ENCODE measurements at places on chromosomes 1 and 21.

- peaks cover 8% of the 10 kb centered on the region for H3K4me1 ChIP-seq
- DNase-seq, result no peak
- H3K36me3 ChIP-seq, result peaks cover 6% of the 10 kb centered on the region
- no peaks in the 10 kb centered on the region for H3K27me3 ChIP-seq
- no peak overlapping the region for H3K27ac ChIP-seq
Observed at GRCh38 chr1:185541871-185542301, 192.3 kb upstream of the HMCN1 start.

- H3K27ac ChIP-seq, result peak overlapping the region; percentile 57
- peak overlapping the region; percentile 78 for H3K4me3 ChIP-seq
- peaks cover 38% of the 10 kb centered on the region for H3K4me1 ChIP-seq
- H3K27me3 ChIP-seq, result no peaks in the 10 kb centered on the region
- no peaks in the 10 kb centered on the region for H3K36me3 ChIP-seq
- DNase-seq, result peak; percentile 33
Observed at GRCh38 chr1:32241001-32241763, 5.8 kb upstream of the FAM167B start.

GRCh38 chr1:61121631-61122030, 39.3 kb downstream of the NFIA start:
- H3K36me3 ChIP-seq, result no peaks in the 10 kb centered on the region
- H3K27me3 ChIP-seq, result peaks cover 2% of the 10 kb centered on the region
- H3K4me1 ChIP-seq, result no peaks in the 10 kb centered on the region
- no peak overlapping the region for H3K27ac ChIP-seq

DNA sequence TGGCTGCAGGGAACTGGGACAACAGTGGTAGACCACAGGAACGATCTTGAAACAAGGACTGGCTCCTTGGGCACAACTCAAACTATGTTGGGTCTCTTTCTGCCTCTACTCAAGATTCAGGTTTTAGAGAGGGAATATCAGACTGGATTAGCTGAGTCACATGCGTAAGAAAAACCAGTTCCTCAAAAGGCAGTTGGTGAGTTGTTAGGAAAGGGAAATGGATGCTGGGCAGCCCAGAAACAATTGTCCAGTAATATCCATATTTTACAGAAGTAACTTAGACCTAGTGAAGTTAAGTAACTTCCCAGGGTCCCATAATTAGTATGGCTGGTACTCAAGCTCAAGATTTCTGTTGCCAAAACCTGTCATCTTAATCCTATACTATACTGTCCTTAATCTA, 27.0 kb upstream of the TMEM39B start:
- H3K36me3 ChIP-seq, result peaks cover 54% of the 10 kb centered on the region
- no peaks in the 10 kb centered on the region for H3K4me1 ChIP-seq
- no peaks in the 10 kb centered on the region for H3K27me3 ChIP-seq
- no peak overlapping the region for H3K4me3 ChIP-seq
- no peak for DNase-seq

GRCh38 chr1:204572923-204573922, 57.0 kb downstream of the MDM4 start:
- no peak for DNase-seq
- H3K4me1 ChIP-seq, result peaks cover 19% of the 10 kb centered on the region
- no peak overlapping the region for H3K4me3 ChIP-seq
- peak overlapping the region; percentile 4 for H3K27ac ChIP-seq
- peaks cover 6% of the 10 kb centered on the region for H3K36me3 ChIP-seq

- H3K27me3 ChIP-seq, result peaks cover 2% of the 10 kb centered on the region
- H3K36me3 ChIP-seq, result no peaks in the 10 kb centered on the region
- no peak overlapping the region for H3K27ac ChIP-seq
- H3K4me1 ChIP-seq, result no peaks in the 10 kb centered on the region
Observed at GRCh38 chr1:212488436-212489283, 55.9 kb downstream of the NENF start.

DNA sequence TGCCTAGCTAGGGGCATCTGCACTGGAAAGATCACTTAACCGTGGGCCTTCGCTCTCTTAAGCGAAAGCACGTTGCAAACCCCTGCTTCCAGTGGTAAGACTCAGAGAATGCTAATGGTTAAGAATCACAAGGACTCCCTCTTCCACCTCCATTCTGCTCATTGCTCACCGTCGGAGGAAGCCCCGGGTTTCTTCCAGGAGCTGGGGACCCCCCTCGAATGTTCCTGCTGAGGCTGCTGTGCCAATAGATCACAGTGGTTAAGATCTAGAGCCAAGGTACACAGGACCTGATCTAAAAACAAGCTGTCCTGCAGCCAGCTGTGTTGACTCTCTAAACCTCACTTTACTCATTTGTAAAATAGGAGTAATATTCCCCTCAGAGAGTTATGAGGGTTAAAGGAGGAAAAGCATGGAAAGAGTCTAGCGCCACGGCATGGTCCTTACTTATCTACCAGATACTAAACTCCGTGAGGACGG, 765 bp downstream of the VAMP3 start:
- peak overlapping the region; percentile 89 for H3K27ac ChIP-seq
- H3K27me3 ChIP-seq, result peaks cover 21% of the 10 kb centered on the region
- DNase-seq, result no peak
- H3K4me1 ChIP-seq, result peaks cover 34% of the 10 kb centered on the region
- H3K4me3 ChIP-seq, result peak overlapping the region; percentile 81
- peaks cover 24% of the 10 kb centered on the region for H3K36me3 ChIP-seq

DNA sequence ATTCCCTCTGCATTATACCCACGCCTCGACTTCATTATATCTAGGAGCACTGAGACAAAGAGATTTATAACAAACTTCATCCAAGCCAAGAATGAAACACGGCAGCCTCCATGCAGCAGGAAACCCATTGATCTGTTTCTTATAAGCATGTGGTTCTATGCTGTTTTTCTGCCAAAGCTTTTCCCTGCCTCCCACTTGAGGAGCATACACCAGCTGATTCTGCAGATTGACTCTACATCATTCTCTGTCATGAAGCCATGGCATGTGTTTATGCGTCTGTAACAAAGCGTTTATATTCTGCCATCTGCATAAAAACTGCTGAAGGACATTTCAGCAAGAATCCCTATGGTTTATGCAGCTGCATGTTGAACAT, 102.0 kb downstream of the CYYR1 start:
- H3K4me3 ChIP-seq, result no peak overlapping the region
- H3K36me3 ChIP-seq, result no peaks in the 10 kb centered on the region
- no peaks in the 10 kb centered on the region for H3K27me3 ChIP-seq
- H3K27ac ChIP-seq, result no peak overlapping the region

- peak; percentile 65 for DNase-seq
- peak overlapping the region; percentile 84 for H3K27ac ChIP-seq
- H3K36me3 ChIP-seq, result peaks cover 12% of the 10 kb centered on the region
Observed at GRCh38 chr1:31848381-31848897, 32.6 kb upstream of the SPOCD1 start.

DNA sequence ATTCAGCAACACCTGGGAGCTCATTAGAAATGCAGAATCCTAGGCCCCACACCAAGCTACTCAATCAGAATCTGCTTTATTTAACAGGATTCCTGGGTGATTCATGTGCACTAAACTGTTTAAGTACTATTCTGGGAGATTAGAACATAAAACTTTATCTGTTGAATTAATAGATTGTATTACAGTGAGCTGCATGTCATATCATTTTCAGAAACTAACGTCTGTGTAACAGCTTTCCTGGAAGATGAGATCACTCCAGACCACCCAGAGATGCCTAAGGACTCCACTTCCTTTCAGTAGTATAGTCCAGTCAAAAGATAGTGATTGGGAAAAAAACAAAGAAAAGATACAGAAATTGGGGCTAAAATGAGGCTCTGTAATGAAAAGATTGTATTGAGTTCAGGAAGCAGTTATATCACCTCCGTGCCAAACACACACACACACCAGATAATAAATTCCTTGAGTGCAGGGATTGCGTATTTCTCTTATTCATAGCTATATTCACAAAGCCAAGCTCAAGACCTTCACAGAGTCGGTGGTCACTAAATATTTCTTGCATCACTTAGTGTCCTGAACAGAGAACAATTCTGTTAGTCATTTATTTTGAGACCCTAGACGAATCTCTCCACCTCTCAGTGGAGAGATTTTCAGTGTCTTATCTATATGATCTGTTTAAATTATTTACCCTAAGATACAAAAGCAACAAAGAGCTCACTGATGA, 178.2 kb downstream of the DSCAM start:
- no peaks in the 10 kb centered on the region for H3K36me3 ChIP-seq
